ENCODE measurements at places on chromosomes 7 and 10.
A peak's percentile ranks its signal among the peaks of the same experiment; 100 is the strongest.

DNA sequence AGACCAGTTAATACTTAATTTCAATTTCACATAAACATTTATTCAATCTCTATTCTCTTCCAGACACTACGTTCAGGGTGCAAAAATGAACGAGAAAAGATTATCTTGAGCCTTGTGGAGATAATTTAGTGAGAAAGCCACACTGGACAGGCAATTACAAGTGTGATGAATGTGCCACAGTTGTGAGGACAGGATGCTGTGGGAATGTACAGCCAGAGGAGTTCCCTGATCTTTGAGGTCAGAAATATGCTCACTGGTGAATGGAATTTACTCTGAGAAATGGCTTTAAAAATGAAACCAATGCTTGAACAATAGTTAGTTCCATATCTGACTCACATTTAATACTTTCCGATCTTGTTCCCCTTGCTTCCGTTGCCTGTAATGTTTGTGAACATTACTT is 864.8 kb downstream of the GATA3 start:
- no peak for DNase-seq

DNA sequence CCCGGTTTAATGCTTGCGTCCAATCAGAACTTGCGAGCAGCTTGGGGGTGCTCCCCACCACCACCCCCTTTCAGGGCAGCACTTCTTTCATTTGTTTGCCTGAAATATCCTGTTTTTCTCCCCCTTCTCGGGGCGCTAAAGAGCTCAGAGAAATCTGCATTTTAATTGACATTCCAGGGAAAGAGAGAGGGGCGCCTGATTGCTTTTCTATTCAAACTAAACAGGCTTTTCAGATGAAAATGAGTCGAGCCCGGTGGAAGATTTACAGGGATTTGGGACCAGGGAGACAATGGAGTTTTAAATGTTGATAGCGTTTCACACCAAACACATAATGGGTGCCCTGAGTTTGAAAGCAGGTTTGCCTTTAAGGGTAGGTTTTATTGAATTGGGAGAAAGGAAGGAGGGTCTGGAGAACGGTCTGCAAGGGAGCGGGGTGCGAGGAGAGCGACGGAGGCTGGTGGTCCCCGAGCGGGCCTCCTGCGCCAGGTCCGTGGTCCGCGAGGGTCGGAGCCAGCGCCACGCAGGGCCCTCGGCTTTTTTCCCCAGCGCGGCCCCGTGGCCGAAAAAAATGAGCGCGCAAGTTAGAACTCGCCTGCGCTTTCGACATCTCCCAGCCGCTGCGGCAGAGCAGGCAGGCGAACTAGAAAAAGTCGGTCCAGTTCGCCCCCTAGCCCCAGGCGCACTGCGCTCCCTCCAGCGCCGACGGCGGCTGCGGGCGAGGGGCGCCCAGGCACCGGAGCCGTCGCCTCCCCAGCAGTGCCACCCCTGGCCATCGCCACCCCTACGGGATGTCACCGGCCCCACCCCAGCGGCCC is 1.3 kb downstream of the FGFR2 start:
- no peak for DNase-seq

- DNase-seq, result peak; percentile 44
These were observed 106.4 kb downstream of the AMPH start for GRCh38 chr7:38524786-38525185.

DNA sequence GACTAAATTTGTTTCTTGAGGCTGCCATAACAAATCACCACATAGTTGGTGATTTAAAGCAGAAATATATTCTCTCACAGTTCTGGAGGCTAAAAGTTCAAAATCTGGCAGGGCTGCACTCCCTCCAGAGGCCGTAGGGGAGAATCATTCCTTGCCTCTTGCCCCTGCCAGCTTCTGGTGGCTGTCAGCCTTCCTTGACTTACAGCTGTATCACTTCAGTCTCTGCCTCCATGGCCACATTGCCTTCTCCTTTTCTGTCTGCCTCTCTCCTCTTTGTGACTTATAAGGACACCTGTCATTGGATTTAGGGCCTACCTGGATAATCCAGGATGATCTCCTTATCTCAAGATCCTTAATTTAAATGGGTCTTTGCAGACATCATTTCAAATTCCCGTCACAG is 5.8 kb upstream of the LRRC4 start:
- DNase-seq, result no peak

GRCh38 chr10:50946991-50947781 is 61.8 kb upstream of the A1CF start:
- DNase-seq, result peak; percentile 7

GRCh38 chr7:44057181-44057848 is 8.1 kb downstream of the PGAM2 start:
- DNase-seq, result no peak

GRCh38 chr10:46282842-46283574 is 3.8 kb upstream of the ANTXRL start:
- peak; percentile 62 for DNase-seq

DNA sequence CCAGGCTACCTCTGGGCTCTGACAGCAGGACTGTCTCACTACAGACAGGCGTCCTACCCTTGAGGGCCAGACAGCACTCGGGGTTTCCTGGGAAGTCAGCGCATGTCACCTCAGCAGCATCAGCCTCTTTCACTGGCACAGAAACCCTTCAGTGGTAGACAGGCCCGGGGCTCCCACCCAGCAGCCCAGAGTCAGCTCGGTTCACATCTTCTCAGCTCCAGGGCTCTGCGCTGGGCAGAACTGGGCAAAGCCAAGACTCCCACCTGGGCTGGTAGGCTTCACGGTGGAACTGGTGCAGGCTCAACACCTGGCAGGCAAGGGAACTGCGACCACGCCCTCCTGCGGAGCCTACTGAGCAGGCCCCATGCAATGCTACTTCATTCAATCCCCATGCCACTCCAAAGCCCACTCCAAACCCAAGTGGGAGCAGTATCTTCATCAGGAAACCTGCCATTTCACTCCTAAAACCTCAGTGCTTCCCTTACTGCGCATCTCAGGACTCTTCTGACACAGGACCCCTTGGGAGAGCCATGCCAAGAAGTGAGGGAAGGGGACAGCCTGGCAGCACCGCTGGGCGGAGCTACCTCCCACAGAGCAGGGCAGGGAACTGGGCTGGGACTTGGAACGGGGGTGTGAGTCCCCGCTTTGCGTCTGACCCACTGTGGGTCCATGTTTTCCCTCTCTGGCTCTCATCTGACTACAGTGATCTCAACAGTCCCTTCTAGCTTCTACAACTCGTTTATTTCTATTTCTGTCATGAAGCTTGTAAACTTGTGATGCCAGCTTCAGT is 60.4 kb downstream of the SCRN1 start:
- no peak for DNase-seq

GRCh38 chr10:84763965-84764364 is 435.6 kb downstream of the CCSER2 start:
- DNase-seq, result no peak

GRCh38 chr10:130863044-130863443 is 448.5 kb downstream of the TCERG1L start:
- DNase-seq, result no peak

DNA sequence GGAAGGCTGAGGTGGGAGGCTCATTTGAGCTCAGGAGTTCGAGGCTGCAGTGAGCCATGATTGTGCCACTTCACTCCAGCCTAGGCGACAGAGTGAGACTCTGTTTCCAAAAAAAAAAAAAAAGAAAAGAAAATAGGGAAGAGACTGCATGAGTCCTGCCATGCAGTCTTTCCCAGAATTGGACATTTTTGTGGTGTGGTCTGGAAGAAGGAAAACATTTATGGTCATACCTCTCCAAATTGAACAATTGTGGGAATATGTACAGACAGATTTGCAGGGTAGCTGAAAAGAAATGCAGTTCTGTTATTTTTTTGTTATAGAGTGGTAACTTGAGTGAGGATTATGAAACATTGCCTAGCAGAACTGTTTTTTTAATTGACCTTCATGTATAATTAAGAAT is 198.1 kb downstream of the AUTS2 start:
- DNase-seq, result no peak

GRCh38 chr7:90298145-90299038 is 22.7 kb downstream of the FAM237B start:
- peak; percentile 75 for DNase-seq

GRCh38 chr7:148408307-148408706 is 182.3 kb upstream of the C7orf33 start:
- no peak for DNase-seq

DNA sequence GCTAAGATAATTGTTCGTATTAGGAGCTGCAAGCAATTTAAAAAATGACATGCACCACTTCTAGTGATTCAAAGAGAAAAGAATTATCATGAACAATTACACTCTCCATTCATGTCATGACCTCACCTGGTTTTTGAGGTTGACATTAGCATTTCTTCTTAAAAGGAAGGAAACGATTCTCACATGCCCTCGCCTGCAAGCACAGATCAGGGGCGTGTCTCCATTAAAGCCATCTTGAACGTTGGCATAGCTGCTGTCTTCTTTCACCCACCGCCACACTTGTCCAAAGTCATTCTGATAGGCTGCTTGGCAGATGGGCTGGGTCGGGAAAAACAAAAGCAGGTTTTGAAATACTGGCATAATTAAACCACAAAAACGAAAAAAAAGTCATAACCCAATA is 19.9 kb downstream of the ANKRD22 start:
- DNase-seq, result no peak

DNA sequence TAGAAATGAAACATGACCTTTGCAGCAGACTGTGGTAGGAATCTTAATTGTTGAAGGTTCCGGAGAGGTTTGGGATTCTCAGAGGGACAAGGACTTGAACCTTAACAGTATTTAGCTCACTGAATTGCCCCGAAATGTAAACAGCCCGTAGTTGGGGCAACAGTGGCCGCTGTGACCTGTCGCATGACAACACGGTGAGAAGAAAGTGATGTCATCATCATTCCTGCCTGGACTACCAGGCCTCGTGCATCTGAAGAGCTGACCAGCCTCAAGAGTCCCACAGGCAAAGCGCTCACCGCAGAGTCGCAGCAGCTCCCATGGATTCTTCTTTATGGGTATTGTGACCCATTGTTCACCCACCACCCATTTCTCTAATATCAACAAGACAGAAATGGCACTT is 250.6 kb downstream of the KLF6 start:
- DNase-seq, result peak; percentile 48

- no peak for DNase-seq
These were observed 38.2 kb downstream of the GBF1 start for GRCh38 chr10:102283488-102283887.

DNA sequence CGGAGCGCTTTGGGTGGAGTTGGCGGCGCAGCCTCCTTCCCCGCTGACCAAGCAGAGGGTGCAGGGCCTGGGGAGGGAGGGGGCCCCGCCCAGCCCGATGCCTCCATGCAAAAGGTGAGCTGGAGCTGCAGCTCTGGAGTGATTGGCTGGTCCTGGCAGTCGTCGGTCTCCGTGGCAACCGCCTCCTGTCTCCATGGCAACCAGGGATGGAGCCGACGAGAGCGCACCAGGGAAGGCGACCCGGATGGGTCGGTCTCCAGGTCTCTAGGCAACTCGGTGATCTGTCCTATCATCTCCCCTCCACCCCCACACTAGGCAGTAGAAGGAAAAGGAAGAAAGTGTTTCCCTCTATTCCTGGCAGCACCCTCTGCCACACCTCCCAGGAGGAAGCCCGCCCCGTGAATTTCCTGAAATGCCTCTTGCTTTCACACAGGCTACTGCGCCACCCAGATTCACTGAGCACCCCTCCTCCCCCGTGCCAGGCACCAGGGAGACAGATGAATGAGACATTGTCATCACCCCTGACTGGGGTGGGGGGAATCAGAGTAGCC is 647 bp upstream of the NACAD start:
- DNase-seq, result peak; percentile 48

- DNase-seq, result no peak
These were observed 165.6 kb downstream of the RNLS start for GRCh38 chr10:88417387-88418030.

DNA sequence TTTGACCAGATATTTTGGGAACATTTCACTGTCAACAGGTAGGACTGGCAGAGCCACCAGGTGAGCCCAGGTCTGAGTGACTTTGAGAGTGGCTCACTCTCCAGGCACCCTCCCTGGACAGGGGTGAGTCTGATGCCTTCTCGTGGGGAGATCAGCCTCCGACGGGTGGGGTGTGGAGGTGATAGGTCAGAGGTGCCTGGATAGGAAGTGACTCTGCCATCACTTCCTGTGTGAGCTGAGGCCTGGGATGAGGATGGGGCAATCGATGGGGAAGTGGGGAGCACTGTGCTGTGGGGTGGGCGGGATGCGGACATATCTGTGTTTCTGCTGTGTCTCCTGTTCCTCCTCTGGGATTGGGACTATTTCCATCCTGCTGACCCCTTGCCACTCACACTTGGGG is 34.6 kb downstream of the IFT22 start:
- no peak for DNase-seq

GRCh38 chr10:100174699-100175677 is 10.8 kb downstream of the ERLIN1 start:
- no peak for DNase-seq

GRCh38 chr7:134645478-134645877 is 1.2 kb upstream of the BPGM start:
- DNase-seq, result no peak

GRCh38 chr10:76115131-76115470 is 683.7 kb downstream of the LRMDA start:
- DNase-seq, result no peak

Data from IMR-90 (cell line).